Spinal cord (tissue), 10 donors: ENCODE measurements at places on chromosomes 12 and 14. TPM values are rescaled to one million over a fixed set of nuclear protein-coding genes. Genes with fewer than 3 reads are reported as not detected.
A peak's percentile ranks its signal among the peaks of the same experiment; 100 is the strongest.

DPY19L2 gene
- polyA plus RNA-seq = 55.5 TPM

PTPRB gene
- 10.7 TPM for polyA plus RNA-seq

PPFIBP1 gene
- polyA plus RNA-seq = 63.5 TPM

NTN4 gene
- 17.8 TPM for polyA plus RNA-seq

CYP46A1 gene
- polyA plus RNA-seq = 33.2 TPM

TUNAR gene
- polyA plus RNA-seq = 97.1 TPM

KRT83 gene
- polyA plus RNA-seq = not detected

HELB gene
- 4.0 TPM for polyA plus RNA-seq

- no peaks in the 10 kb centered on the region for H3K36me3 ChIP-seq
- H3K27ac ChIP-seq = no peak overlapping the region
- H3K4me3 ChIP-seq = no peak overlapping the region
- H3K27me3 ChIP-seq = no peaks in the 10 kb centered on the region
Measured at GRCh38 chr14:38618514-38618913, 362.6 kb upstream of the CLEC14A start.

DNA sequence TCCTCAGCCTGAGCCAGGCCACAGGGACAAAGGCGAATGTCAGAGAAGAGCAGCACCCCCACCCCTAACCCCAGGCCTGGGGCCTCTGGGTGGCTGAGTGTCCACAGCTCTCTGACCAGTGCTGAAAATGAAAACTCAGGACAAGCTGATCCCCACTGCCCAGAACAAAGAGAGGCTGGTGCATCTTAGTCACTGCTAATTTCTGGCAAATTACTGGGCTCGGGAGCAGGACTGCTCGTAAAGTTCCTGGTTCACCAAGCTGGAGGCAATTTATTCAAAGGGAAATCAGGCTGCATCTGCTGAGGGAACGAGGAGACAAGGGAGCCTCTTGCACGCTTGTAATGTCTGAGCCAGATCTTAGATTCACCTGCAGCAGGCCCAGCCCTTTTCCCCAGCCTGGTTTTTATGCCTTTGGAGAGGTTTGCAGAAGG, 43.2 kb downstream of the CALM1 start:
- H3K36me3 ChIP-seq = no peaks in the 10 kb centered on the region
- H3K4me1 ChIP-seq = peaks cover 21% of the 10 kb centered on the region

GRCh38 chr12:77058740-77059139, 6.6 kb downstream of the E2F7 start:
- no peak for DNase-seq
- H3K4me3 ChIP-seq = no peak overlapping the region
- no peak overlapping the region for H3K27ac ChIP-seq
- H3K27me3 ChIP-seq = peaks cover 8% of the 10 kb centered on the region
- no peaks in the 10 kb centered on the region for H3K4me1 ChIP-seq

- peaks cover 4% of the 10 kb centered on the region for H3K4me1 ChIP-seq
- H3K27ac ChIP-seq = no peak overlapping the region
- peaks cover 30% of the 10 kb centered on the region for H3K36me3 ChIP-seq
- no peak for DNase-seq
Measured at GRCh38 chr14:64422756-64423155, 34.6 kb downstream of the MTHFD1 start.

DNA sequence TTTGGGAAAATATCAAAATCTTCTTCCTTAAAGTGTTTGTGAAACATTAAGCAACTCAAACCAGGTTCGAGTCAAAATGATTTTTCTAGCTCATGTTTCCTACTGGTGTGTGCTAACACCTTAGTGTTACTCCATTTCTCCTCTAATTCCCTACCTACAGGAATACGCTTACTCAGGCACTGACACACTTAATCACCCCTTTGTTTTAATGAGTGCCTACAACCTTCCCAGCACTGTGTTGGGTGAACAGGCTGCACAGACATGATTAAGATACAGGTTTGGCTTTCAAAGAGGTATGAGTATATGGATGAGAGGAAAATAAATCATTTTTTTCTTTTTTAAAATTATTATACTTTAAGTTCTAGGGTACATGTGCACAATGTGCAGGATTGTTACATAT, 15.6 kb upstream of the PZP start:
- DNase-seq = no peak
- no peak overlapping the region for H3K27ac ChIP-seq
- H3K4me1 ChIP-seq = no peaks in the 10 kb centered on the region
- no peak overlapping the region for H3K4me3 ChIP-seq

GRCh38 chr12:110117956-110118685, 6.0 kb upstream of the IFT81 start:
- H3K27me3 ChIP-seq = no peaks in the 10 kb centered on the region
- peak; percentile 40 for DNase-seq
- no peak overlapping the region for H3K27ac ChIP-seq
- no peaks in the 10 kb centered on the region for H3K4me1 ChIP-seq
- no peak overlapping the region for H3K4me3 ChIP-seq

DNA sequence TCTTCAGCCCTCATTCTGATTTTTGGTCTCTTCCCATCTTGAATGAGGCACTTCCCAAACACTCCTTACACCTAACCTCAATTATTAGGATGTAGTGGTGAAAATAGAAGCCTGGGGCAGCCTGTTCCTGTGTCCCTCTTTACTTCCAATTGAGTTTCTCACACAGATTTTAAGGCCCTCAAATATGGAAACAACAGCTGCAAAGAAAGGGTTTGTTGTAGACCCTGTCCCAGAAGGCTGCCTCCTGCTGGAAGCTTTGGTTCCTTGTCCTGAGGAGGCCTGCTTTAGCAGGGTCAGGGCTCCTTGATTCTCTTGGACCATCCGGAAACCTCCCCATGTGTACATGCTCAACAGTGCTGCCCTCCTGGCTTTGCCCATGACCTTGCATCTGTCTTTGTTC, 101.3 kb downstream of the TGFB3 start:
- H3K27ac ChIP-seq = no peak overlapping the region
- no peaks in the 10 kb centered on the region for H3K27me3 ChIP-seq
- no peak for DNase-seq
- H3K36me3 ChIP-seq = peaks cover 4% of the 10 kb centered on the region
- no peak overlapping the region for H3K4me3 ChIP-seq

DNA sequence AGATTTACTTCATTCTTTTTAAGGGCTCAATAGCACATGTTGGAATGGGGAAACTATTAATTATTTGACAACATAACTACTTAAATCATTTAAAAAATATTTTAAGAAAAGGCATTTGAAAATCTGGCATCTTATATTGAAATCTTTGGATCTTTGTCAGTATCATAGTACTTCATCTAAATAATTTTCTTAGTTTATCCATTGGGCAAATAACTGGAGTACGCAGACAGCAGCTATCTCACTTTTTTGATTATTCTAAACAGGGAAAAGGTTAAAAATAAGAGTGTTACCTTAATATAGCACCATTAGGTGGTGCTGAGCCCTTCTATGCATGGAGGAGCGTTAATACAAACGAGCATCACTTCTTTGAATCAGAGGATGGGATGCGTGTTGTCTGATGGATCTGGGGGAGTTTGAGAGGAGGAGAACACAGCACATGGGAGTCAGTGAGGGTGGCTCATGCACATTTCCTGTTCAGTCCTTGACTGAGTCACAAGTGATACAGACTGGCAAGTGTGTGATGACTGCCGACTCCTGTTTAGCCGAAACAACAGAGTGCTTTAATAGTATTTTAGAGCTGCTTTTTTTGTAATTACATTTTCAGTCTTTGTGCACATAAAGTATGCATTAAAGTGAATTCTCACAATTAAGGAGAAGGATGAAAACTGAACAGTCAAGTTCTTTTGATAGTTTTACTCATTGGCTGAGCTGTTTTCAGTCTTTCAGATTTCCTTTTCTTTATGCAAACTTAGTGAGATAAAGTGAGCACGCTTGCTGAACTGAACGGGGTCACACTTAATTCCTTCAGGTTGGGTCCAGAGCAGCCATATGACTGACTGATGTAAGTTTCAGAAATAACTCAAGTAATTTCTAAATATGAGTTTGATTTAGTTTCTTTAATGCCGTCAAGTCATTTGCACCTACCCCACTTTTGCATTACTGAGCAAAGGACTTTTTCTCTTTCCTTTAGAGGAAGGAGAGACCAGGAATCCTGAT, 92.7 kb downstream of the DIP2B start:
- no peaks in the 10 kb centered on the region for H3K27me3 ChIP-seq
- H3K4me1 ChIP-seq = peaks cover 3% of the 10 kb centered on the region
- no peak overlapping the region for H3K27ac ChIP-seq
- H3K36me3 ChIP-seq = no peaks in the 10 kb centered on the region

DNA sequence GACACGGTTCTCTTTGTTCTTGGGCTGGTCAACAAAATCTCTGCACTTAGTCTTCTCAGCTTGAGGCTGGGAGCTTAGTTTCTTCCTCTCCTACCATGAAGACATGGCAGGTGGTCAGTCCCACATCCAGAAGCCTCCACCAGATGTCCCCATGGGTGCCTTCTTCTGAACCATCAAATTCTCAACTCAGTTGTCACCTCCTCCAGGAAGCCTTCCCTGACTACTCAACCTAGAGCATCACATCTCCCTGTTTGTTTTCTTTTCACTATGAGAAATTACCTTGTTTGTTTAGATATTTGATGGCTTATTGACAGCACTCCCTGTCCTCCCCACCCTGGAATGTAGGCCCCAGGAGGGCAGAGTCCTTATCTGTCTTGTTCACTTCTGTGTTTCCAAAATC, 84.4 kb downstream of the TBX5 start:
- H3K4me3 ChIP-seq = no peak overlapping the region
- no peaks in the 10 kb centered on the region for H3K36me3 ChIP-seq
- DNase-seq = no peak

DNA sequence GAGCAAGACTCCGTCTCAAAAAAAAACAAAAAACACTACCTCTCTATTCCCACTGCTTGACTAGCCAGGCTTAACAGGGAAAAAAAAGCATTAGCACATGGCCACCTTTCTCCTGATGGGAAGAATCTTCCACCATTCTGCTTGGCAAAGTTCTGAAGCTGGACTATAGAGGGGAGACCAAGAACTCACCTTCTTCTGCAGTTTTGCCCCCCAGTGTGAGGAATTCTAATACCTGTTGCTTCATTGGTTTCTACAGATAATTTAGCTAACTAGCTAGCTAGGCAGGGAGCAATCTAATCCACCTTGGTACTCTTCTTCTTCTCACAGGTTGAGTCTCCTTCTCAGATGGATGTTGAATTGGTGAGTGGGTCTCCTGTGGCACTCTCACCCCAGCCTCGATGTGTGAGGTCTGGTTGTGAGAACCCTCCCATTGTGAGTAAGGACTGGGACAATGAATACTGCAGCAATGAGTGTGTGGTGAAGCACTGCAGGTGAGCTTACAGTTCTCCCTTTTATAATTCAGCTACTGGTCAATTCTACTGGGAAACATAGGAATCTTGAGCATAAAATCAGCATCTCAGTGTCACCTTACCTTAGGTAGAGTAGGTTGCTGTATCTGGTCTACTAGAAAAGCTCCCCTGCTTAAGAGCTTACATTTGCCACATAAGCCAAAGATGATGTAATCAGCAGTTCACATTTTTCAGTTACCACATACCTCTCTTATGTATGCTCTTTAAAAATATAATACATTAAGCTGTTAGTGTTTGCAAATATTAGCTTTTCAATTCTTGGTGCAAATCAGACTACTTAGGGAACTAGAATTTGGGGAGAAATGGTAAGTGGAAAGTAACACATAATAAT, 16.0 kb downstream of the METTL3 start:
- peaks cover 70% of the 10 kb centered on the region for H3K36me3 ChIP-seq
- no peak for DNase-seq
- H3K27ac ChIP-seq = no peak overlapping the region

DNA sequence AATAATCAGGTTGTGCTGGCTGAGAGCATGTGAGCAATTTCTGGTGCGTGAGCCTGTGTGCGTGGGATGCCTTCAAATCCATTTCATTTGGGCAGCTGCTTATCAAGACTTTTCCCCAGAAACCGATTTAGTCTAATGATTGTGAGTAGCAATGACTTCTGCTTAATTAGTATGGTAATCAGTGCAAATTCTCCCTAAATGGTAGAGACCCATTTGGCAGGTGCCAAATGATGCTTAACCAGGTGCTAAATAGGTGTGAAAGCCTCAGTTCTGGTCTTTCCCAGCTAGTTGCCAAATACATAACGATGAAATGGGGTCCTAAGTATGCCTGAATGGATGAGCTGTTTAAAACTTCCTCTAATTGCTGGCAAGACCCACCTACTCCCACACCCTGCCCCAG, 248.4 kb upstream of the CCDC196 start:
- no peak overlapping the region for H3K27ac ChIP-seq
- no peaks in the 10 kb centered on the region for H3K36me3 ChIP-seq
- peaks cover 5% of the 10 kb centered on the region for H3K4me1 ChIP-seq
- no peak overlapping the region for H3K4me3 ChIP-seq
- DNase-seq = no peak

DNA sequence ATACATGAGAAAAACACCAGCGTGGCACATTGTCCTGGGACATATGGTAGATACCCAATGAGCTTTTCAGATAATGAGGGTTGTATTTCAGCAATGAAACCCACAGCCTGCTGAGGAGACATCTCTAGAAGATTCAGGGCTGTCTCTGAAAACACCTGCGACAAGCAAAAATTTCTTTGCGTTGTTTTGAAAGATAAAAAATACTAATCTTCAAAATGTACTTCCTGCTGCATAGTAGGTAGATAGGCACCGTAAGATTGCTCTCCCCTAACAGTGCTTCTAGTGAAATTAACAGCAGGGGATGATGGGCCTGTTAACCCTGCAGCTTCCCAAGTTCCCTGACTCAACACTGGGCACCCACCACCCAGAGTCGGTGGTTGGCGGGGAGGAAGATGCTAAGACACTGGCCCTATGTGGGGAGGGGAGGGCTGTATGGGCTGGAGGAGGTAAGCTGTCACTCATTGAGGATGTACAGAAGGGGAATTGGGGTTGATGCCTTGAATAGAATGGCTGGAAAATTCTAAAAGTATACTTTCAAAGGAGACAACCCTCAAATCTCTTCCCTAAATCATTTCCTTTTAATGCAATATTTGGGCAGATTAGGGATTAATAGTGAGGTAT, 20.0 kb downstream of the ZFP36L1 start:
- H3K4me3 ChIP-seq = no peak overlapping the region
- no peak overlapping the region for H3K27ac ChIP-seq
- no peak for DNase-seq
- H3K27me3 ChIP-seq = no peaks in the 10 kb centered on the region
- H3K36me3 ChIP-seq = no peaks in the 10 kb centered on the region

DNA sequence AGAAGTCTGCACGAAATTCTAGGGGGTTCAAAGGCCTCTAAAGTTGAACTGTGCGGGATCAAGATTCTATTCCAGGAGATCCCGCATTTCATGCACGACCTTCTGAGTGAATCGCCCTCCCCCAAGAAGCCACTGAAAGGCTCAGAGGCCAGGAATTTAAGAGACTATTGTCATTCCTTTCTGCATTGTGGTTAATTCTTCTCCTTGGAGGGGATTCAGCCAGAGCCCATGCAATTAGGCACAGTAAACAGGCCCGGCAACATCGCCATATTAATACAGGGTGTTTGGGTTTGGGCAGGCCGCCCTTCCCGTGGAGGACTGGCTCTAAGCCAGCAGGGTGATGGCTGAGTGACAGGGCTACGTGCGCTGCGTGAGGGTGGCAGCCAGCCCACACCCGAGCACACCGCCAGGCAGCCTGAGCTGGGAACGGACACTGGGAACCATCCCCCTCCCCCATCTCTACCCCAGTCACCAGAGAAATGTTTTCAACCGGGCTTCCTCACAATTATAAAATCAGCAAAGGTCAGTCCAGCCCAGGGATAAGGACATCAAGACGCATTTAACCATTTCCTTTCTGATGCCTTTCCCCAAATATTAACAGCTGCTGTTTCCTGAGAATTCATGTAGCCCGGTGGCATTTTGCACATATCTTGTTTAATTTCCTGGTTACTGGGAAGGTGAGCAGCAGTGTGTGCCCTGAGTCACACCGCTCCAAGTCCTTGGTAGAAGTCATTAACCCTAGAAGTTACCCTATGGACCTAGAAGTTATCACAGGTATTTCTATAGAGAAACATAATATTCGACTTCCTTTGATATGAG, 12.5 kb downstream of the EGLN3 start:
- H3K4me3 ChIP-seq = no peak overlapping the region
- peaks cover 9% of the 10 kb centered on the region for H3K4me1 ChIP-seq
- DNase-seq = no peak
- peak overlapping the region; percentile 1 for H3K27ac ChIP-seq
- no peaks in the 10 kb centered on the region for H3K27me3 ChIP-seq
- H3K36me3 ChIP-seq = no peaks in the 10 kb centered on the region
